ENCODE measurements at places on chromosomes 5 and 9.
A peak's percentile ranks its signal among the peaks of the same experiment; 100 is the strongest.

GRCh38 chr9:70367305-70367930 lies 47.0 kb downstream of the KLF9 start:
- no peak overlapping the region for H3K4me3 ChIP-seq
- no peaks in the 10 kb centered on the region for H3K36me3 ChIP-seq
- no peak overlapping the region for H3K27ac ChIP-seq
- no peaks in the 10 kb centered on the region for H3K27me3 ChIP-seq
- no peaks in the 10 kb centered on the region for H3K4me1 ChIP-seq

DNA sequence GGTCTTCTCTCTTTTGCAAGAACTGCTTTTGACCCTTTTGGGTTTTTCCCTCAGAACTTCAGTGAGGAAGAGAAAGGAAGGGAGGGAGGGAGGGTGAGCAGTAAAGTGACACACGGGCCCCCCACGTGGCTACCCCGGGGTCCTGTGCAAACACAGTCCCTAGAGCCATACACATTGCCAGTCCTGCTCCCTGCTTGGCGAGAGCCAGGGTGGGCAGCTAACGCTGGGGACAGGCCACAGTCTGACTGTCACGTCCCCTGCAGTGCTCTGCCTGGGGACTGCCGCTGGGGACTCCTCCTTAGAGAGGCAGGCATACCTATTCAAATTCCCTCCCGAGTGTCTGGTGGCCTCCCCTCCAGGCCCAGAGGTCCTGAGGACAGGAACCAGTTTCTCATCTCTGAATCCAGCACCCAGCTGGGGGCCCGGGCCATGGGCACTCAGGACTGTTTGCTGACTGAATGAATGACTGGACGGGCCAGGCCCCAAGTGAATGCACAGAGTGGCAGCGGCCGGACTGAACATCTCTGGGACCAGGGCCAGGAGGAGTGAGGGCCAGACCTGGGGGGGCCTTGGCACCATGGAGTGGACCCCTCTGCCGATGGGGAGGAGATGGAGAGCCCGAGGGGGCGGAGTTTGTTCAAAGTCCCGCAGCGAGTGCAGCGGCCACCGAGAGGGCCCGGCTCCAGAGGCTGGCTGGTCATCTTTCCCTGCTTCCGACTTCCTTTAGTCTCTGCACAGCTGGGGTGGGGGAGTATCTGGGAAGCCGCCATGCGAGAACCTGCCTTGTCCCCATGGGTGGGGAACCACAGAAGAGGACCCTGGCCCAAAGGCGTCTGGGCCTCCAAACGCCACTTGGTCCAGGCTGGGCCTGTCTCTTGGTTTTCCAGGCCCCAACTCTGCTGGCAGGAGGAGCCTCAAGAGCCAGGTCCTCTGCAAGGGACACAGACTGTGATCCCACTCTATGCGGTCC lies 5.8 kb downstream of the CCDC187 start:
- no peak overlapping the region for H3K4me3 ChIP-seq
- peaks cover 10% of the 10 kb centered on the region for H3K27me3 ChIP-seq
- no peak overlapping the region for H3K27ac ChIP-seq
- peaks cover 2% of the 10 kb centered on the region for H3K36me3 ChIP-seq
- no peaks in the 10 kb centered on the region for H3K4me1 ChIP-seq

DNA sequence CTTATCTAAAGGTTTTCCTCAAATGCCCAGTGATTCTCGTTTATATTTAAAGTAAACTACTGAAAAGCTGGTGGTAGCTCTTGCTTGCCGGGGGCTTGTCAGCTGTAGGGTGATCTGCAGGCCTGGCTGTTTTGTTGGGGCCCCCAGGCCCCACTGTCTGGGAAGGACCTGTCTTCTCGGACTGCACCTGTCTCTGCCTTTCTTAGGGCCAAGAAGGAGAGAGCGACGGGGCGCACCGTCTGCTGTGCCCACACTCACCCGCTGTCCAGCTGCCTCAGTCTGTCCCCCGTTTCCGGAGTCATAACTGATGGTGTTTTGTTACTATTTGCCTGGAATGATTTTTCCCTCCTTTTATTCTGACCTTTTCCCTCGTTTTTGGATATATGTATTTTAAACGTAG lies 94.1 kb upstream of the CACNA1B start:
- peaks cover 21% of the 10 kb centered on the region for H3K36me3 ChIP-seq
- peak overlapping the region; percentile 44 for H3K27ac ChIP-seq
- H3K4me3 ChIP-seq = no peak overlapping the region
- H3K4me1 ChIP-seq = peaks cover 20% of the 10 kb centered on the region

GRCh38 chr9:136023410-136024225 lies 62.4 kb upstream of the UBAC1 start:
- H3K4me1 ChIP-seq = peaks cover 15% of the 10 kb centered on the region
- no peak for DNase-seq
- no peak overlapping the region for H3K4me3 ChIP-seq
- H3K27ac ChIP-seq = no peak overlapping the region

- no peak overlapping the region for H3K4me3 ChIP-seq
- peaks cover 2% of the 10 kb centered on the region for H3K36me3 ChIP-seq
- no peaks in the 10 kb centered on the region for H3K27me3 ChIP-seq
- no peak for DNase-seq
- H3K4me1 ChIP-seq = peaks cover 27% of the 10 kb centered on the region
These were observed 13.0 kb downstream of the RXRA start for GRCh38 chr9:134339183-134339806.

GRCh38 chr9:111330124-111330523 lies at the start of gene OR2K2:
OR2K2 (minus strand) TSS chr9:111330224; CDS start chr9:111328433, 1,791 bp downstream.
- no peak within 1 kb of the TSS for H3K4me3 ChIP-seq
- no peaks in the 10 kb centered on the region for H3K36me3 ChIP-seq
- H3K27me3 ChIP-seq = peaks cover 44% of the 10 kb centered on the region
- H3K4me1 ChIP-seq = no peaks in the 10 kb centered on the region

GRCh38 chr5:56481428-56482357 lies 248.6 kb upstream of the ANKRD55 start:
- DNase-seq = no peak
- peaks cover 67% of the 10 kb centered on the region for H3K27me3 ChIP-seq
- peak overlapping the region; percentile 64 for H3K27ac ChIP-seq
- H3K4me1 ChIP-seq = peaks cover 20% of the 10 kb centered on the region

DNA sequence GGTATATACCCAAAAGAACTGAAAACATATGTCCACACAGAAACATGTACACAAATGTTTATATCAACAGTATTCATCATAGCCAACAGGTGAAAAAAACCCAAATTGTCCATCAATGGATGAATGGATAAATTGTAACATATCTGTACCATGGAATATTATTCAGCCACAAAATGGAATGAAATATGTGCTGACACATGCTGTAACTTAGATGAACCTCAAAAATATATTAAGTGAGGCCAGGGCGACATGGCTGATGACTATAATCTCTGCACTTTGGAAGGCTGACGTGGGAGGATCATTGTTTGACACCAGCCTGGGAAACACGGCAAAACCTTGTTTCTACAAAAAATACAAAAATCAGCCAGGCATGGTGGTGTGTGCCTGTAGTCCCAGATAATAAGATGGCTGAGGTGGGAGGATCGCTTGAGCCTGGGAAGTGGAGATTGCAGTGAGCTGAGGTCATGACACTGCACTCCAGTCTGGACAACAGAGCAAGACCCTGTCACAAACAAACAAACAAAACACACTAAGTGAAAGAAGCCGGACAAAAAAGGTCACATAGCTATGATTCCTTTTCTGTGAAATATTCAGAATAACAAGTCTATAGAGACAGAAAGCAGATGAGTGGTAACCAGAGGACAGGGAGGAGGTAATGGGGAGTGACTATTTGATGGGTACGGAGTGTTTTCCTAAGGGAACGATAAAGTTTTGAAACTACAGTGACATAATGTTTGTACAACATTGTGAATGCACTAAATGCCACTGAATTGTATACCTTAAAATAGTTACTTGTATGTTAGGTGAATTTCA lies 11.4 kb downstream of the KYAT1 start:
- no peaks in the 10 kb centered on the region for H3K4me1 ChIP-seq
- no peaks in the 10 kb centered on the region for H3K27me3 ChIP-seq
- no peak for DNase-seq
- H3K4me3 ChIP-seq = no peak overlapping the region

- H3K4me1 ChIP-seq = peaks cover 37% of the 10 kb centered on the region
- H3K4me3 ChIP-seq = peak overlapping the region; percentile 98
- H3K27me3 ChIP-seq = no peaks in the 10 kb centered on the region
- H3K27ac ChIP-seq = peak overlapping the region; percentile 82
- DNase-seq = no peak
These were observed 719 bp downstream of the MIGA2 start for GRCh38 chr9:129036923-129037766.

GRCh38 chr5:67724412-67725135 lies 491.0 kb upstream of the PIK3R1 start:
- no peak overlapping the region for H3K27ac ChIP-seq
- H3K4me1 ChIP-seq = no peaks in the 10 kb centered on the region
- no peak overlapping the region for H3K4me3 ChIP-seq
- peaks cover 3% of the 10 kb centered on the region for H3K27me3 ChIP-seq

DNA sequence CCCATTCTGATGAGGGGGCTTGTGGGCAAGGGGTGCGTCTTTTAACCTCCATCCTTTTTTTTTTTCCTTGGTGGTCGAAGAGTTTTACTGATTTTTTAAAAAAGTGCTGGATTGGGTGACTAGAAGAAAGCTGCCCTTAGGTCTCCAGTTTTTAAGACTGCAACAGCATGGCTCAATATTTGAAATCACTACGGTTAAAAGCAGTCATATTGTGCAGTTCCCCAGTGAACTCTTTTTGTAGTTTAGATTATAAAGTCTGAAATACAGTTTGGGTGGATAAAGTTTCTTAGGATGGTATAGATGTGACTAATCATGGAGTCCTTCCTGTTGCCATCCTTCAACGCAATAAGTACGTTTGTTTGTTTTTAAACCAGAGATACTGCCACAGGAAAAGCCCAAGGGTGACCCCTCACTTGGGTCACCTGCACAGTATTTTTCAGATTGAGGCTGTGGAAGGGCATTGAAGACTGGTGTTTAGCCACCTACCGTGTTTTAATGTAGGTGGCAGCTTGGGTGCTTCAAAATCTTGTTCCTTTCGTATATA lies 520 bp upstream of the DHFR start:
- no peaks in the 10 kb centered on the region for H3K27me3 ChIP-seq
- H3K27ac ChIP-seq = peak overlapping the region; percentile 75
- peaks cover 22% of the 10 kb centered on the region for H3K36me3 ChIP-seq
- peaks cover 17% of the 10 kb centered on the region for H3K4me1 ChIP-seq
- no peak for DNase-seq
- H3K4me3 ChIP-seq = peak overlapping the region; percentile 81

- no peak overlapping the region for H3K27ac ChIP-seq
- no peak for DNase-seq
- H3K4me3 ChIP-seq = no peak overlapping the region
- no peaks in the 10 kb centered on the region for H3K27me3 ChIP-seq
These were observed 17.5 kb downstream of the SPOCK1 start for GRCh38 chr5:137481596-137481995.

DNA sequence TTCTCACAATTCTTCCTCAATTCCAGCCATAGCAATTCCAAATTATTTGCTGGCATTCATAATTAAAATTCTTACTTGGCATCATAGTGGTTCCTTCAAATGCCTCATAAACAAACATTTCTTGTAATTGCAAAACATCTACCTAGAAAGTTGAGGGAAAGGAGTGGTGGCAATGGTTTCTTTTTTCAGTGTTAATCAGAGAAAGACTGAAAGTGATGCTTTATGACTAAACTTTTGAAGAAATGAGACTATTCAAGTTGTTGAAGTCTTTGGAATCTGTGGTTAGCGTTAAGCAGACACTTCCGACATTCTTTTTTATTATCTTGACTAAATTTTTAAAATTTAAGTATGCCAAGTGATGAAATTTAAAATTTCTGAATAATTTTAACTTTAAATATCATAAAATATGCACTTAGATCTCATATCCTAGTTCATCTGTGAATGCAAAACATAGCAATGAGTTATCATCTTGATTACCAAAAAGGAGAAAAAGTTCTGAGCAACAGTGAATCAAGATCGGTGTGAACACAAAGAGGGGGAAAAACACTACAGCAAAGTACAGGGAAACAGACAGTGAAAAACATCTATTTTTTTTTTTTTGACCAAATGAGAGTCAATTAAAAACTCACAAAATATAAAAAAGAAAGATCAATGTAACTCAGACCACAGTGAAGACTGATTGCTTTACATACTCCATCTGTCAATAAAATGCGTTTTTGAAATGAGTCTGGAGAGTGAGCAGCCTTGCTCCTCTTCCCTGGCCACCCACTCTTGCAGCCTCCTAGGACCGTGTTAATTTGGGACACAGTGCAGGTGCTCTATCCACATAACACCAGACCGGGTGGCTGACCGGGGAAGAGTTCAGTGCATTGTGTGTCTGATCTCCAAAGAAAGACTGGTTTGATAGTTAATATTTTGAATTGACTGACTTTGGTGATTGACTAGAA lies 20.6 kb upstream of the IL7R start:
- peak overlapping the region; percentile 6 for H3K27ac ChIP-seq
- no peaks in the 10 kb centered on the region for H3K27me3 ChIP-seq

GRCh38 chr5:146884066-146884626 lies 5.6 kb upstream of the PPP2R2B start:
- no peak overlapping the region for H3K4me3 ChIP-seq
- no peaks in the 10 kb centered on the region for H3K36me3 ChIP-seq

GRCh38 chr5:159452480-159453167 lies 122.3 kb upstream of the IL12B start:
- DNase-seq = no peak
- no peak overlapping the region for H3K27ac ChIP-seq
- H3K27me3 ChIP-seq = no peaks in the 10 kb centered on the region
- H3K4me3 ChIP-seq = no peak overlapping the region
- peaks cover 5% of the 10 kb centered on the region for H3K4me1 ChIP-seq
- no peaks in the 10 kb centered on the region for H3K36me3 ChIP-seq

GRCh38 chr5:143002459-143003327 lies 232.5 kb downstream of the ARHGAP26 start:
- H3K27me3 ChIP-seq = no peaks in the 10 kb centered on the region
- peak overlapping the region; percentile 99 for H3K27ac ChIP-seq
- peak; percentile 29 for DNase-seq
- peak overlapping the region; percentile 76 for H3K4me3 ChIP-seq
- H3K36me3 ChIP-seq = peaks cover 30% of the 10 kb centered on the region

DNA sequence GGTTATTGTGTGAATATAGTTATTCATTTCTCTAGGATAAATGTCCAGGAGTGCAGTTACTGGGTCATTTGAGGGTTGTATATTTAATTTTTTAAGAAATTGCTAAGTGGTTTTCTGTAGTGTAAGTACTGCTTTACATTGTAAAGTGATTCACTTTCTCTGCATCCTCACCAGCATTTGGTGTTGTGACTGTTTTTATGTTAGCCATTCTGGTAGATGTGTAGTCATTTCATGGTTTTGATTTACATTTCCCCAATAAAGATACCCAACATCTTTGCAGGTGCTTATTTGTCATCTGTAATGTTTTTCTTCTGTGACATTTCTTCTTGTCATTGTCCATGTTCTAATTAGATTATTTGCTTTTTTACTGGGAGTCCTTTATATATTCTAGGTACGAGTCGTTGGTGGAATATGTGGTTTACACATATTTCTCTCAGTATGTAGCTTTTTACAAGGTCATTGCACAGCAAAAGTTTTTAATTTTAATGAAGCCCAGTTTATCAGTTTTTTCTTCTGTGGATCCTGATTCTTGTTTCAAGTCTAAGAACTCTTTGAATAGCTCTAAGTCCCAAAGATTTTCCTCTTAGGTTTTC lies 34.0 kb downstream of the SCGB3A1 start:
- DNase-seq = no peak
- H3K4me3 ChIP-seq = no peak overlapping the region
- no peaks in the 10 kb centered on the region for H3K27me3 ChIP-seq
- H3K36me3 ChIP-seq = peaks cover 30% of the 10 kb centered on the region
- peak overlapping the region; percentile 42 for H3K27ac ChIP-seq

- H3K27ac ChIP-seq = no peak overlapping the region
- peaks cover 29% of the 10 kb centered on the region for H3K4me1 ChIP-seq
- H3K36me3 ChIP-seq = no peaks in the 10 kb centered on the region
These were observed 97.4 kb downstream of the DAB2IP start for GRCh38 chr9:121748727-121749423.
